ENCODE measurements at places on chromosomes 13 and 19. TPM values are rescaled to one million over a fixed set of nuclear protein-coding genes. Genes with fewer than 3 reads are reported as not detected.

DNA sequence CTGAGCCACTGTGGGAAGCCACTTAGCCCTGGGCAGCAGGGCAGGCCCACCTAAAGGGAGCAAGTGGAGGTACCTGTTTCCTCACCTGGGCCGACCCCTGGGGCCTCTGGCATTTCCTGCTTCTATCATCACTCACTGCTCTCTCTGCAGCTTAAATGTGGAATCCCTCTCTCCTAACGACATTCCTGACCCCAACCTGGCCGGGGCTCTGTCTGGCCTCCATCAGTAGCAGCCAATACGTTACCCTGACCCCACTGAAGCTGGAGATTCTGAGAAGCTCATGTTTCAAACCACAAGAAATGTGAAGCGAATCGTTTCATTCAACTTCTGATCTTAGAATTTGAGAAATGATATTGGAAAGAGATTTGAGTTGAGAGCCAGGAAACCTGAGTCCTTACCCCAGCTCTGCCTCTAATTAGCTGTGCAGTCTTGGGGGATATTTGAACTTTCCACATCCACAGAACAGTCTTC is 39.9 kb downstream of the DOCK9 start:
- no peaks in the 10 kb centered on the region for H3K27me3 ChIP-seq
- no peaks in the 10 kb centered on the region for H3K4me1 ChIP-seq
- H3K27ac ChIP-seq = peak overlapping the region; percentile 39
- H3K36me3 ChIP-seq = no peaks in the 10 kb centered on the region

DNA sequence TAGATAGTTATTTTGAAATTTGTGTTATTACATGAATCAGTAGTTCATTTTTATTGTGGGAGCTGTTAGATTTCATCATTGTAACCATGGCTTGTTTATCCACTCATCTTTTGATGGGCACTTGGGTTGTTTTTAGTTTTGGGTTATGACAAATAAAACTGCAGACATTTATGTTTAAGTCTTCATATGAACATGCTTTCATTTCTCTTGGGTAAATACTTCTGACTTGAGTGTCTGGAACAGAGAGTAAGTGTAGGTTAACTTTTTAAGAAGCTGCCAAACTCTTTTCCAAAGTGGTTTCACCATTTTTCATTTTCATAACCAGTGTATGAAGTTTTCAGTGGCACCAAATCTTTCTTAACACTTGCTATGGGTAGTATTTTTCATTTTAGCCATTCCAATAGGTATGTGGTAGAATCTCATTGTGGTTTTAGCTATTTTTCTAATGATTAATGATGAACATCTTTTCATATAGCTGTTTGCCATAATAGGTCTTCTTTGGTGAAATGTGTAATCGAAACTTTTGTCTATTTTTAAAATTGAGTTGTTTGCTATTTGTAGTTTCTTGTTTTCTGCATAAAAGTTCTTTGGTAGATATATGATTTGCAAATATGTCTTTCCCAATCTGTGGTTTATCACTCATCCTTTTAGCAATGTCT is 17.9 kb downstream of the SLAIN1 start:
- peaks cover 34% of the 10 kb centered on the region for H3K36me3 ChIP-seq
- DNase-seq = no peak
- peaks cover 9% of the 10 kb centered on the region for H3K4me1 ChIP-seq
- H3K27me3 ChIP-seq = no peaks in the 10 kb centered on the region
- H3K4me3 ChIP-seq = no peak overlapping the region

The VSTM1 gene
- total RNA-seq = not detected

The MAST1 gene
- 17.7 TPM for total RNA-seq

- H3K27me3 ChIP-seq = no peaks in the 10 kb centered on the region
- H3K36me3 ChIP-seq = peaks cover 3% of the 10 kb centered on the region
- no peak overlapping the region for H3K4me3 ChIP-seq
- no peak overlapping the region for H3K27ac ChIP-seq
Observed at GRCh38 chr13:94928127-94928775, 215.9 kb upstream of the SOX21 start.

The MRPS31 gene
- 32.0 TPM for total RNA-seq

The FOXO1 gene
- 10.8 TPM for total RNA-seq

The MCEMP1 gene
- total RNA-seq = not detected

DNA sequence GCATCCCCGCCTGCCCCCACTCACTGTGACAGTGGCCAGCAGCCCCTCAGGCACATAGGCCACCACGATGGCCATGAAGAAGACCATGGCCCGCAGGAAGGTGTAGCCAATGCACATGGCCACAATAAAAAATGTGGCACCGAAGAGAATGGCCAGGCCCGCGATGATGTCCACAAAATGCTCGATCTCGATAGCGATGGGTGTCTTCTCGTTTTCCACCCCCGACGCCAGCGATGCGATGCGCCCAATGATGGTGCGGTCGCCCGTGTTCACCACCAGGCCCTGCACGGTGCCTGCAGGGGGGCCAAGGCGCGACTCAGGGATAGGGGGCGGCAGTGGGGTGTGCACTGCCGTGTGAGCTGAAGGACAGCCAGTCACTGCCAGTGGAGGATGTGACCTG is 3.7 kb downstream of the ATP4A start:
- H3K4me3 ChIP-seq = no peak overlapping the region
- peaks cover 10% of the 10 kb centered on the region for H3K4me1 ChIP-seq
- no peaks in the 10 kb centered on the region for H3K36me3 ChIP-seq
- no peak for DNase-seq

- peaks cover 52% of the 10 kb centered on the region for H3K36me3 ChIP-seq
- H3K27ac ChIP-seq = peak overlapping the region; percentile 100
- DNase-seq = no peak
- peaks cover 3% of the 10 kb centered on the region for H3K27me3 ChIP-seq
- peaks cover 21% of the 10 kb centered on the region for H3K4me1 ChIP-seq
Observed at GRCh38 chr19:36528921-36529518, 949 bp upstream of the ZNF260 start.
